ENCODE measurements at places on chromosomes 12 and 14.

GRCh38 chr14:97850886-97851285, 1053.7 kb downstream of the VRK1 start:
- no peak for DNase-seq

GRCh38 chr12:7197841-7198240, 8.4 kb downstream of the PEX5 start:
- no peak for DNase-seq

GRCh38 chr14:64878837-64879634, 671 bp downstream of the SPTB start:
- DNase-seq = no peak

DNA sequence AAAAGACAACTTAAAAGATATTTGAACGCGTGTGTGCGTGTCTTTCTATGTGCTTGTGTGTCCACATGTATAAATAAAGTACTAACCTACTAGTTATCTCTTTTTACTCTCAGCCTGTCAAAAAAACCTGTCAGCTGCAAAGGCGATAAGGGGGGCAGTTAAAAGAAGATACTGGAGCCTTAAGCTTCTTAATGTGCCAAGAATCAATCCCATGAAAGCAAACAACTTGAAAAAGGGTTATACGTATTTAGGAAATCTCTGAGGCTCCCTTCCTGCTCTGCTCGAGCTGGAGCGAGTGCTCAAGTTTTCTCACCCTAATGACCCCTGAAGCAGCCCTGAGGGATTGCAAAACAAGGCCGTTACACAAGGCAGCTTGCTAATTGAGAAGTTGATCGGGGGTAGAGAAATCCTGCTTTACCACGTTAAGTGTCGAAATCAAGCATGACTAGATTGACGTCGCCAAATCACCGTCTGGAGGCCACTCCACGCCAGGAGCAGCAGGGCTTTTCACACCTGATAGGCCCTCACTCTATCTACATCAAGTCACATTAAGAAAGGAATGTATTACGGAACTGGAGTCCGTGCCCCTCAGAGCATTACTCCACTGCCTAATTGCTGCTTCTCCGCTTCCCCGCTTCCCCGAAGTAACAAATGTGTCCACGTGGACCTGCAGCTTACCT, 32.4 kb downstream of the LMO3 start:
- DNase-seq = no peak

GRCh38 chr12:49944718-49945117, 5.8 kb upstream of the AQP2 start:
- no peak for DNase-seq

DNA sequence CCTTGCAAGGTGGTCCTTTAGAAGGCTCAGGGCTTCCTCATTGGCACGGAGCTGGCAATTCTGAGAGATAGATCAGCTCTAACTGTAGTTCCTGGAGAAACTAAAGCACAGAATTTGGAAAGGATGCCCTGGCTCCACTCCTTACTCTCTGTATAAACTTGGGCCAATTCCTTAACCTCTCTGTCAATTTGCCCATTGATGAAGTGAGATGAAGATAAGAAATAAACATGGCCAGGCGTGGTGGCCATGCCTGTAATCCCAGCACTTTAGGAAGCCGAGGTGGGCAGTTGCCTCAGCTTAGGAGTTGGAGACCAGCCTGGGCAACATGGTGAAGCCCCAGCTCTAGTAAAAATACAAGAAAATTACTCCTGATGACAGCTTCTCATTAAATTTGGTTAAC, 34.0 kb upstream of the COX6A1 start:
- no peak for DNase-seq

GRCh38 chr14:83425138-83425537, 1891.5 kb upstream of the SEL1L start:
- peak; percentile 47 for DNase-seq

DNA sequence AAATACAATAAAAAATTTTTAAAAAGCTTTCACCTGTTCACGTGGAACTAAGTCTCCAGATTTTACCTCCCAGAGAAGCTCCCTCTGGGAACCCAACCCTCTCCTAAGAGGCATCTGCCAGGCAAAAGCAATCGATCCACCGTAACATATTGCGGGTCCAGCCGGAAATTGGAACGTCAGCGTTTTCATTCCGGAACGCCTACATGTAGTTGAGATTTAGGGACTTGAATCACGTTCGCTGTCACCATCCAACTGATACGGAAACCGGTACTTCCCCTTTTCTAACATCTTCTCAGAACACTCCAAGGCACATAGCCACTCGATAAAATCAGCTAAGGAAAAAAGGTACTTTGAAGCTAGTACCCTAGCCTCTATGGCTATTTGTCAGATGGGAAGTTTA, 70.3 kb downstream of the COX16 start:
- no peak for DNase-seq

DNA sequence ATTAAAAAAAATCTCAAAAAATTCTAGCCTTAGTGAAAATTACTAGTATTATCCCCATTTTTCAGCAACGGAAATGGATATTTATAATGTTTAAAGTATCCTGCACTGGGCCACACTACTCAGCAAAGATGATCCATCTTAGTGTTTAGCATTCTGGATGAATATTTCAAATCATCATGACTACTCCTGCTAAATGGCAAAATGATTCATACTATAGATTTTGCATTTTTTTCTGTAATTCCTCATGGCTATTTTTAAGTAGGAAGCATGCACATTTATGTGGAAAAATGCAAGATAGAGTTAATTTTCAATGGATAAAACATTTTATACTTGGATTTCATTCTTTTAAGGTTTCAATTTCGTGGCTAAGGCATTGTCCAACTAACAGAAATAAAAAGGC, 59.6 kb downstream of the LRFN5 start:
- no peak for DNase-seq

DNA sequence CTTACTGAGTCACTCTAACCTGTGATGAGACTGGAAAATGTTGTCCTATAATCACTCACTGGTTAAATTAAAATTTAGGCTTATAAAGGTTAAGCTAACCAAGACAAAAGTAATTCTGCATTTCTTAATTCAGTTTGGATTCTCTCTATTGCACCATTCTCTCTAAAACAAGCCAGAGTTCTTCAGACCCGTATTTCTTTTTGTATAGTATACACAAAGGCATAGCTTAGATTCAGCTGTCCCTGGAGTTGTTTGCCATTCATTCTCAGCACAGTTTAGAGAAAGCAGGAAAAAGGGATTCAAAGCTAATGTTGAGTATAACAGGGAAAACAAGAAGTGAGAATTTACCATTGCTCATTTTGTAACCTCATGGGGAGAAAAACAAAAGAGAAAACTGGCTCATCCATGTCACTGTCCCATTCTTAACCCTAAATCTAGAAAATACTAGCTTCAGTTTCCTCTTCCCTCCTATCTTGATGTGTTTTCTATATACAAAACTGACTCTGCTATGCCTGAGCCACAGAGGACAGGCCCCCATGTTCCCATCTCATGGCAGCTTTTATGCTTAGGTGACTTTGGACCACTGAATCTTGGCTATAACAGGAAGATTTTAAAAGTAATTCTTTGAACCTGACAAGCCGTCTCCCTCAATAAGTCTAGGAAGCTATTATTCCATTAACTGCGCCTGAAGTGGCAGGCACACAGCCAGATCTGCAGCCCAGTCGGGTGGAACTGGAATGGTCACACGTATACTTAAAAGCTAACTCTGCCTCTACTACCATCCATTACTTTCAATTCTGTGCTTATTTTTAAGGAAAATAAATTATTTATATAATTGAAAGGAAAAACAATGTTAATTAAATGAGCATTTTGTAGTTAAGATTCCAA, 7.0 kb downstream of the AREL1 start:
- no peak for DNase-seq

DNA sequence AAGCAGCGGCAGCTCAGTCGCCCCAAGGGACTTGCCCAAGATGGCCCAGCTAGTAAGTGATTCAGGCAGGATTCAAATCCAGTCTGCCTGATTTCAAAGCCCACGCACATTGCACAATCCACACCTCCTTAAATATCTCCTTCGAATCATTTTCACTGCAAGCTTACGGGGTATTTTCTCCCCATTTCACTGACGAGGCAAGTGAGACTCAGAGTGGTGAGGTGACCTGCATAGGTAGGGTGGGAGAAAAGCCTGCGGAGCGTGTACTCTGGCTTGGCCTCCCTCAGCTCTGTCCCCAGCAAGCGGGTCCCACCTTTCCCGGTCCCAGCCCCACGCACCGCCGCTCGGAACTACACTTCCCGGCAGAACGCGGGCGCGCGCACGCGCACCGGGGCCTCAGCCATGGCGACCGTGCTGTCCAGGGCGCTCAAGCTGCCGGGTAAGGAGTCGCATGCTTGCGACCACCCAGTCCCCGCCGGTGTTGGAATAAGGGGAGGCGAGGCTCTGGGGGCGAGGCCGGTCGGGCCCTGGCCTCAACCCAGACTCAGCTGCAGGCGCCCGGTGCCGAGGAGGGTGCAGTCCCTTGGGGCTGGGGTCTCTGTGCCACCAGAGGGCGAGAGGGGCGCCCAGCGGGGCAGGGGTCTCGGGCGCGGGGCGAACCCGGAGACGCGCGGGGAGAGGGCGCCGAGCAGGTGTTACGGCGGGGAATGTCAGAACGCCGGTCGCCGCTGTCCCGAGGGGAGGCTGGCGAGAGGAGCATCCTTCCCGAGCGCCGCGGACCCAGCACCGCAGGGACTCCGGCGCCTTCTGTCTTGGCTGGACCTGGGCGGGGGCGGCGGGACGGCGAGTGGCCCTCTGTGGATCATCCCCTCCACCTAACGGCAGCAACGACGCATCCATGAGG, at the start of gene FAM234B:
FAM234B (plus strand) TSS at position 380 of the 904 bp plus-strand sequence; CDS start at position 403, 23 bp downstream.
- no peak for DNase-seq

GRCh38 chr12:24977060-24977459, 28.2 kb upstream of the BCAT1 start:
- no peak for DNase-seq

DNA sequence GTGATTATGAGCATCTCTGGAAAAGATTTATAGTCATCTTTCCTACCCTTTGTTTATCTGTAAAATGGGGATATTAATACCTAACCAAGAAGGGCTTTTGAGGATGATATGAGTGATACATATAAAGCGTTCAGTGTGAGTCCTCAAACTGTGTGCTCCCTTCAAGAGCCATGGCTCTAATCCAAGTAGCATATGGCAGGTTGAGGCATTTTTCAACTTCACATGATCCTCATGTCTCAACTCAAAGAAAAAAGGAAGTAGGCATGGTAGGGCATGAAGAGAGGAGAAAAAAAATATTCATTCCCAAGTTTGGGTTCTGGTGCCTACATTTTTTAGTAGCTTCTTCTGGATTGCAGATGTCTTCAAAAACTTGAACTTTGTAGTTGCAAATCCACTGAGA, 286.3 kb upstream of the ATP2B1 start:
- DNase-seq = no peak

DNA sequence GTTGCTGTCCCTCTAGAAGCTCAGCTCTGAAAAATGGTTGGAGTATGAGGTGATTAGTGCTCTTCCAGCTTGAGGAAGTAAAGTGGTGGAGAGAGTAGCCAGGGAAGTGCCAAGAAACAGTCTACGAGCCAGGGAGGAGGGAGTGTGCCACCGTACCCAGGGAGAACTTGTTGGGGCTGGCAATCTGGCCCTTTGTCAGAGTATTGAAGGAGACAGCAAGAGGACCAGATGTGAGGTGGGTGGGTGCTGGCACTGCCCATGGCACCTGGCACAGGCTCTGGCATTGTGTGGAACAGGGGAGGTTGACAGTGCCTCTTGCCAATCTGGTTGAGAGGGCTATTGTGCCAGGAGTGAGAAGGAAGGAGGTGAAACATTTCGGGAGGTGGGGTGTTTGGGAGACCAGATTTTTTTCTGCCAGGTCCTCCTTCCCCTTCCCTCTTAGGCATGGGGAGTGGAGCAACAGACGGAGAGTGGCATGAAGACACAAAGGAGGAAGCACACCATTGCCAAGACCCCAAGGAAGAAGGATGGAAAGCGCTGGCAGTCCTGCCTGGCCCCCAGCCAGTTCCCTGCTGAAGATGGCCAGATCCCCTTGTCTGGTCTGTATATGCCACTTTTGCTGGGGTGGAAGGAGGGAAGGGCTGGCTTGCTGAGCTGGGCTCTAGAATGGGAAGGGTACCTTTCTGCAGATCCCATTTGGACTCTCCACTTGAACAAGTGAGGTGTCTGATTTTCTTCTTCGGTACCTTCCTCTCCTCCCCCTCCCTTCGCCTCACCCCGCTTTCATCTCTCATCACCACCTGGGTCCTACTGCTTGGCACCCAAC, 37.5 kb downstream of the ZFHX2 start:
- DNase-seq = no peak

DNA sequence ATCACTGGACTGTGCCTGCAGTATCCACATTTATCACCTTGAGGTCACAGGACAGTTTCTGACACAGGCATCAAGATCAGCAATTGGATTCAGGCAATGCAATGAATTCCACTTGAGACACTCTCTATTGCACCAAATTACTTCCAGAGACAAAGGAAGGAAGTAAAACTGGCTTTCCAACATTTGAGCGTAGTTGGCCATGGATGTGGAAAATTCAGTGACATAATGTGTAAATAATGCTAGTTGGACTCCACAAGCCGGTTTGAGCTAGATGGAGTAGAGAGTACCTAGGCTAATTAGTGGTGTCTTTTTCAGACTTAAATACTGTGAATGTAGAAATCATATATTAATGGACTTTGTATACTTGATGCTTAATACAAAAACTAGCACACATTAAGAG, 168.3 kb upstream of the SYT1 start:
- no peak for DNase-seq

DNA sequence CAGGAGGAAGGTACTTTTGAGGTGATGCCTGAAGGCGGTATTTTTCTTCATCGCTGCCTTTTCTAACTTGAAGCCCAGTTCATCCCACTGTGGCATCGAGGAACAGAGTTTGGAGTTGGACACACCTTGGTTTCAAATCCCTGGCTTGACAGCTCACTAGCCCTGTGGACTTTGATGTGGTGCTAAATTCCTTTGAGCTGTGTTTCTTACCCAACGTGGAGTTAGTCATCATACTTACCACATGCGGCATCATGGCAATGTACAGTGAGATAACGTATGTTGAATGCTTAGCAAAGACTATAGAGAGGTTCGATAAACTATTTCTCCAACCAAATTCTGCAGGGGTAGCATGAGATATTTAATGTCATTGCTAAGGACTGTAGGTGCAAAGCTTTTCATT, 3.4 kb downstream of the PLEKHG3 start:
- peak; percentile 70 for DNase-seq

DNA sequence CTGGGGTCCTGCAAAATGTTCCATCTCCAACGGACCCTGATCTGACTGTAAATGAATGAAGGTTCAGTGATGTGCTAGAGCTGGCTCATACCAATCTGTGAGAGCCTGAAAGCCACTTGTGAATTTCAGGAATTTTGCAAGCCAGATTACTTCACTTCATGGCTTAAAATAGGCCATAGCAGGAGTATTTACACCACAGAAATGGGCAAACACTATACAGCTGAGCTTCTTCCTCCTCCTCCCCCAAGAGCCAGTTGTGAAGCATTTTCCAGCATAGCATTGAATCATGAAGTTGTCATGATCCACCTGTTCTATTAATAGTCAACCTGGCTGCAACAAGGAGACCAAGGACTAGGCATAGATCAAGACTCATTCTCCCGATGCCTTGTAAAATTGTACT, 141.3 kb upstream of the RASSF8 start:
- no peak for DNase-seq

- no peak for DNase-seq
These were observed 116.7 kb downstream of the CACNA1C start for GRCh38 chr12:2169489-2169888.

GRCh38 chr12:4036671-4037271, 163.6 kb upstream of the PARP11 start:
- no peak for DNase-seq

GRCh38 chr14:30874120-30874998, at the start of gene COCH:
Gene COCH (plus strand): TSS chr14:30874559. CDS start chr14:30874939, 380 bp downstream.
- DNase-seq = no peak

GRCh38 chr12:110538869-110539622, 36.9 kb downstream of the RAD9B start:
- no peak for DNase-seq
